ENCODE measurements at places on chromosomes 16 and 17. TPM values are rescaled to one million over a fixed set of nuclear protein-coding genes. Genes with fewer than 3 reads are reported as not detected.

DNA sequence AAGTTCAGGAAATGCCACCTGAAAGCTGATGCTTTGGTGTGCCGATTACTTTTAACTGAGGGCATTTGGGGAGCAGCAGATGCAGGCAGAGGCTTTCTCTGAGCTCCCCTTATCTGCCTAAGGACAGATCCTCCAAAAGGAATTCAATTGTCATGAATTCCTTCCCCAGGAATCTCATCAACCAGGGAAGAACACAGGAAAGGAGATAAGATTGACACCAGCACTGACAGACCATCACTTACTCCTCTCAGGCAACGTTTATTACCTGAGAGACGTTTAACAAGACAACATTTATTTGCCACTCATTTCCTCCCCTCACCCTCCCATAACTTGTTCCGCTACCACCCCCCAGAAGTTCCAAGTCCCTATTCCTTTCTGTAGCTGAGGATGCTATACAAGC lies 17.6 kb upstream of the CDRT4 start:
- no peak for DNase-seq

- DNase-seq: no peak
Measured at GRCh38 chr16:64352246-64352645, 769.6 kb downstream of the CDH11 start.

DNA sequence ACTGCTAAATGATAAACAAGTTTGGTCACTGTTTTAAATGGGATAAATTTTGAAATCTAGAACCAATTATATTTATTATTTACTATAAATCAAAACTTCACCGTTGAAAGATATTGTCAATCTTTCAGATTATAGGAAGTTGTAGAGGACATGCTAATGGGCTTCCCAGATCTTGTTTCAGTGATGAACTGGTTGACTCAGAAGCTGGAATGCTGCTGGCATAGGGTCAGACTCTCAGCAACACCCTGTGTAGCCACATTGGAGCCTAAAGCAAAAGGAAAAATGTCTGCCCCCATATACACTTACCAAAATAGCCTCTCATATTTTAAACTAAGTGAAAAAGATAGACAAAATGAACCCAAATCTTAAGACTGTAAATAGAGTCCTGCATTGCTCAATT lies 916.9 kb upstream of the SOX9 start:
- DNase-seq: no peak

GRCh38 chr16:85125570-85126393 lies 13.5 kb upstream of the CIBAR2 start:
- DNase-seq: peak; percentile 81

DNA sequence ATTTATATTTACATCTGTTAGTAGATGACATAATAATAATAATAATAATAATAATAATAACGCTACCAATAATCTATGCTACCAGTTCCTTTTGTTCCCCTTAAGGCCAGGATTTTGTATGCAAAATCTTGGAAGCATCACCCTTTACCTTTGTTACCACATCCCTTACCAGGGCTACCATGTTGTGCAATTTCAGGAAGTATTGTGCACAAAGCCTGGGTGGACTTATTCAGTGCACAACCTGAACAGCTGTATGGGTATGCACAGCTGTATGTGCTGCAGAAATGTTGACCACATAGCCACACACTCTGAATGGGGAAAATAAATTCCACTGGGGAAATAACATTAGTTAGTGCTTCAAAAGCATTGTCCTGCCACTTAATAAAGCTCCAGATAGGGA lies 19.9 kb upstream of the CALB2 start:
- DNase-seq: no peak

GRCh38 chr16:27355610-27356009 lies 41.8 kb downstream of the IL4R start:
- DNase-seq: no peak

- DNase-seq: no peak
Measured at GRCh38 chr17:10687499-10687898, 9.8 kb downstream of the SCO1 start.

DNA sequence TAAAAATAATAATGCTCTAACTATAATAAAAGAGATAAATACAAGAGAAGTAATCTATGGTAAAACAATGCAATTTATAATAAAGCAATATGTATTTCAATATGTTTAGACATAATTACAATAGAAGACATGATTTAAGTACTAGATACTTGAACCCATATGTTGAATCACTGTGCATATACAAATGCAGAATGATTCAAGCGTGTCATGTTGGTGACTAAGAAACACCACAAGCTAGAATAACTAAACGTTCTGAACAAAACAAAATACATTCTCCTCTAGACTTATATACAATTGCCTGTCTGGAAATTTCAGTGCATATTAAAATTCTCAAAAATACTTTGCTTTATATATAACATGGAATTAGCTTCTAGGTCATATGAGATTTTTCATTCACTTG lies 11.2 kb downstream of the TADA2A start:
- DNase-seq: no peak

GRCh38 chr16:3992297-3993051 lies 112.0 kb upstream of the CREBBP start:
- DNase-seq: peak; percentile 37

GRCh38 chr16:24054741-24055491 lies 201.2 kb upstream of the CACNG3 start:
- no peak for DNase-seq

DNA sequence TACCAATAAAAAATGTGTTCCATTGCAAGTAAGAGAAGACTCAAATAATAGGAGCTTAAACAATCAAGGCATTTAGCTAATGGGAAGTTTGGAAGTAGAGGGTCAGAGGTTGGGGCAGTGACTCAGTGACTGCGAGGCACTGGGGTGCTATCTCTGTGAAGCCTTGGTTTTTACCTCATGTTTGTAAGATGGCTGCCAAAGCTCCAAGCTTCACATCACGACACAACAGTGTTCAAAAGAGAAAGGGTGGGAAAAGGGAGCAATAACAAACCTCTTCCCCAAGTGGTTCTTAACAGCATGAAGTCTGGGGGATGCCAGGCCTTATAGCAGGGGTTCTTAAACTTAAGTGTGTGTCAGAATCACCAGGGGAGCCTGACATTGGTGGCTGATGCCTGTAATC lies 26.6 kb upstream of the GPRC5B start:
- DNase-seq: no peak

DNA sequence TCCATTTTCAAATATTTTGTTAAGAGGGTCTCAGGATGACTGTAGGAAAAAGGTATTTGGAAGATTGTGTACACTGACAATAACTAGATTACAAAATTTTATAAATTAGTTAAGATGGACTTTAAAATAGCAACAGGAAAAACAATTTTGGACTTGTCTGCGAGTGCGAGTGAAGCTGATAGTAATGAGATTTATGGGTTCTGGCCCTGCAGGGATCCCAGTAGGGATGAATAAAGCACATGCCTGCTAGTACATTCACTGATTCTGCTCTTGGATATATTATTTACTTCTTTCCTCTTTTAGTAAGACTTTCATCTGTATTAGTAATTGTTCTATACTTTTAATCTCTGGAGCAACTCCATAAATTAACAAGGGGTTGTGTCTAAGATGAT lies 28.2 kb downstream of the PRKCA start:
- no peak for DNase-seq

DNA sequence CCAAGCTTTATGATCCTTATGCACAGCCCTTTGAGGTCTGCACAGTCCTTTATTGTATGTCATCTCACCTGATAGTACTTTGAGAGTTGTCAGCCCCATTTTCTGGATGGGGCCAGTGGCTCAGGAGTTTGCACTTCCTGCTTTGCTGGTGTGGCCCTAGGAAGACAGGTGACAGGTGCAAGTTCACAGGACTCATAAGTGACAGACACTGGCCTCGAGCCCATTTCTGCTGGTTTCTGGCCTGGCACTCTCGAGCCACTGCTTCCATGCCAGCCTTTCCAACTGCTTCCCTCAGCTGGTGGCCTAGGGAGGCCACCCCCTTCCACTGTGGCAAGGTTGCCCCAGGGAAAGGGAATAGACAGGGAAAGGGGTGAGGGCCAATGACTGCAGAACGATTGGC lies 84.4 kb upstream of the CCL1 start:
- no peak for DNase-seq

DNA sequence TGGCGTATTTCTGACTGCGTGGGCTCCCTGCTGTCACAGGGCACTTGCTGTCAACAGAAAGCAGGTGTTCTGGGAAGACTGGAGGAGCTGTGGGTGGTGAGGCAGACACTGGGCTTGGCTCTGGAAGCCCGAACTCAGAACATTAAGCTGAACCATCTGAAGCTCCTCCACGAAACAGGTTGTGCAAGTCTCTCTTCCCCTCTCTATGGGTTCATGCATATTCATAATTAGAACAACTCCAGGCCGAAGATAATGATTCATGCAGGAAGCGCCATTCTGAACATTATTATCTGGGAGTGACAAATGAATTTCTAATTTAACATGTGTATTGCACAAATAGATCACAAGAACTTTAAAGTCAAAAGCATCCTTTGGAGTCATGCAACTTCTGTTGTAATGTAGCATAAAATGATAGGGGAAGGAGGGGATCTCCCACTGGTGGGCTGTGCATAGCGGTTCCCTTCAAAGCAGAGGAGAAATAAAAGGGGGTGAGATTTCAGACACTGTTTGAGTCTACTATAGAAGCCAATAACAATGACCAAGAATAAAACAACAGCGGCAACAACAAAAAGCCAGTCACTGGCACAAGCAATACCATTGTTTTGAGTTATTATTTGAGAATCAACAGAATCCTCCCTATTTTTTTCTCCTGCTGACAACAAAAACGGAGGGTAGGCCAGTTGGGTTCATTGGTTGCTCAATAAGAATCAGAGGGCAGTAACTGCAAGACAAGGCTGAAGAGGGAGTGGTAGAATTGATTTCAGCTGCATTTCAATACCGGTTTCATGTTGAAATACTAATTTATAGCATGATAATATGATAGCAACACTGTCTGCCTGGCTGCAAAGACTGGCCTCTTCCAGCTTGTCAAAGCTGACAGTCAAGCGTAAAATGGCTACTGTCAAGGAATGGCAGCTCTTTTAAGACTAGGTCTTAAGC lies 407.3 kb downstream of the XYLT1 start:
- no peak for DNase-seq

GRCh38 chr16:53121043-53121620 lies 66.3 kb downstream of the CHD9 start:
- DNase-seq: no peak

DNA sequence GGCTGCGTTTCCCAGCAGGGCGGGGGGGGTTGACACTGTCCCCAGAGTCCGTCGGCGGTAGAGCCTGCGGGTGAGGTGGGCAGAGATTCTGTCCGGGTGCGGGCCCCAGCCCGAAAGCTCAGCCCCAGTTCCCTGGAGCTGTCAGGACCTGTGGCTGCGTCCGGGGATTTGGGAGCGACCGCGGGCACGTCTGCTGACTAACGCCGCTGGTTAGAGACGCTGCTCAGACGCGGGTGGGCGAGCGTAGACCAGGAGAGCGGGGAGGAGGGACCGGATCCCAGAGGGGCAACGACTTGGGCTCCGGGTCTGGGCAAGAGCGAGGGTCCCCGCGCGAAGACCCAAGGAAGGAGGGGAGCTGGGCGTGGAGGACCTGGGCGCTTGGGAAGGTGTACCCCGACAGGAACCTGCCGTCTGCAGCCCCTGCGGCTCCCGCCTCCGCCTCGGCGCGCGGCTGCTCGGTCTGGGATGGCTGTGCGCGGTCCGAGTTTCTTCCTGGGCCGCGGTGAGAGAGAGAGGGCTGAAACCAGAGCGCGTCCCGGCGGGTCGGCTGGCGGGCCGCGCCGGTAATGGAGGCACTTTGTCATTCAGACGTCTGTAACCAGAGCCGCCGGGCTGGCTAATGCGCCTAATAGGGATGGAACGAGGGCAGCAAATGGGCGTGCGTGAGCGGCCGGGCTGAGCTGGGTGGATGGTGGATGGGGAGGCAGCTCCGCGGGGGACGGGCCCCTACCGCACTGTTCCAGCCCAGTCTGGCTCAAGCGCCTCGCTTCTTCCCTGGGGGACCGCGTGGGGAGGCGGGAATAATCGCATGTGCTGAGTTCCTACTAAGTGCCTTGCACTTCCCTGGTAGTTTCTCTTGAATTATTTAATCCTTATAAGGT lies 2.3 kb downstream of the NGFR start:
- DNase-seq: no peak

GRCh38 chr16:68328151-68328859 lies 17.5 kb downstream of the PRMT7 start:
- DNase-seq: peak; percentile 93

DNA sequence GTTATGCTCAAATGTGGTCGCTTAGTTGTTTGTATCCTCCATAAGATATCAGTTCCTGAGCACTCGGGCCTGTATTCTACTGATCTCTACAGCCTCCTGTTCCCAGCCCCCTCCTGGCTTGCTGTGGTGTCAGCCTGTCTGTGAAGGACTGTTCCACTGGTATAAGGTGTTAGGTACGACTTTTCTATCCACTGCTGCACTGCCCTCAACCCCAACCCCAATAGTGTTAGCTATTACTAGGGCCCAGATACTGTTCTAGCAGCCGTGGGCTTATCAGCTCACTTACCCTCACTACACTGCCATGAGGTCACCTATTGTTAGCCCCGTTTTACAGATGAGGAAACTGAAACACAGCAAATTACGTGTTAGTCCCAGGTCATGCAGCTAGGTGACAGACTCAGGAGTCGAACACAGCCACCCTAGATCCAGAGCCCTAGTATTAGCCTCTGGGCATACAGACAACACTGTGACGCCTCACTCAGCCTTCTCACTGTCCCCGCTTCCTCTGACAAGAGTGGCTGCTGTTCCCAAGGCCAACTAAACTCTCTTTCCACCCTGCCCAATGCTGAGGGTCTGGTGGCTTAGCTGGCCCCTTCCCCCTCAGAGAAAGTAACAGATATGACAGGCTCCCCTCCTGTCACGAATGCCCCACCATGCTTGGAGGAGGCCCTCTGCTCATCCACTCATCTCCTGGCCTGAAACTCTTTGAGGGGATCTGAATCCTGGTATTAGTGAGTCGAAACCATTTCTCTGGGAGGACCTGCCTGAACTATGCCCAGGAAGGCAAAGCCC lies 25.6 kb upstream of the ZNF652 start:
- DNase-seq: no peak

DNA sequence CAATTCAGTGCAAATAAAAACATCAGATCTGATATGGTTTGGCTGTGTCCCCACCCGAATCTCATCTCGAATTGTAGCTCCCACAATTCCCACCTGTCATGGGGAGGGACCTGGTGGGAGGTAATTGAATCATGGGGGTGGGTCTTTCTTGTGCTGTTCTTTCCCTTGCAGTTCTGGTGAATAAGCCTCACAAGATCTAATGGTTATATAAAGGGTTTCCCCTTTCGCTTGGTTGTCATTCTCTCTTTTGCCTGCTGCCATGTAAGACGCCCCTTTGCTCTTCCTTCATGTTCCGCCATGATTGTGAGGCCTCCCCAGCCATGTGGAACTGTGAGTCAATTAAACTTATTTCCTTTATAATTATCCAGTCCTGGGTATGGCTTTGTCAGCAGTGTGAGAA lies 68.9 kb upstream of the NFAT5 start:
- DNase-seq: no peak

The MYH8 gene
- total RNA-seq: not detected

The SLC6A2 gene
- total RNA-seq: not detected

The LPO gene
- total RNA-seq: not detected

The ZP2 gene
- total RNA-seq: not detected

The ZG16 gene
- total RNA-seq: not detected

The TTLL6 gene
- not detected for total RNA-seq

The LRRC36 gene
- total RNA-seq: not detected

The AOC3 gene
- total RNA-seq: not detected

The SMPD3 gene
- 0.72 TPM for total RNA-seq
